ENCODE measurements at places on chromosomes 2 and 18.

- peak; percentile 26 for DNase-seq
These were observed 101.9 kb downstream of the FOXI3 start for GRCh38 chr2:88350331-88351248.

DNA sequence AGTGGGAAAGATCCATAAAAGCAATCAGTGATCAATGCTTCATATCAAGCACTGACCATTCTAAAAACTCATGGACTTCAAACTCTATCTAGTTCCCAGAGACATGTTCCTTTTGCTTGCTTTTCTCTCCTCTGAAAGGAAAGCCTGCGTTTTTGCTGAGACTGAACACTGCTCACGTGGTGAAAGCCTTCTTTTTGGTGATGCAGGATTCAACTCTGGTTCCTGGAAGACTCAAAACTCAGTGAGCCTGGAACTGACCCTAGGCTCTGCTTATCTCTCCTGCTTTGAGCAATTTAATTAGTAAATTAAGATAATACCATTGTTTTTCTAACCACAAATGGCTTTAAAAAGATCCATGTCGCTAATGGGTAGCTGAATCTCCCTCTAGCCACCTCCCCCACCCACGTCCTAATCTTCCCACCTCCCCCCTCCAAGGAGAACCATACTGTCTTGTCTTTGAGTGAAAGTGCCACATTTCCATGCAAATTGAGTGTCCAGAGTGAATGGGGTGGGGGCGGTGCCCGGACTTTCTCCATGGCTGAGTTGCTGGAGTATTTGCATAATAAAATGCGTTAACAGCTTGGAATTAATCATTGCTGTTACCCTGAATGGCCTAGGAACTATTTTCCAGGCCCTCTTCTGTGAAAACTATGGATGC is 130.5 kb downstream of the BCL11A start:
- DNase-seq, result no peak

- DNase-seq, result no peak
These were observed 5.3 kb downstream of the TEKT4 start for GRCh38 chr2:94876523-94876863.

DNA sequence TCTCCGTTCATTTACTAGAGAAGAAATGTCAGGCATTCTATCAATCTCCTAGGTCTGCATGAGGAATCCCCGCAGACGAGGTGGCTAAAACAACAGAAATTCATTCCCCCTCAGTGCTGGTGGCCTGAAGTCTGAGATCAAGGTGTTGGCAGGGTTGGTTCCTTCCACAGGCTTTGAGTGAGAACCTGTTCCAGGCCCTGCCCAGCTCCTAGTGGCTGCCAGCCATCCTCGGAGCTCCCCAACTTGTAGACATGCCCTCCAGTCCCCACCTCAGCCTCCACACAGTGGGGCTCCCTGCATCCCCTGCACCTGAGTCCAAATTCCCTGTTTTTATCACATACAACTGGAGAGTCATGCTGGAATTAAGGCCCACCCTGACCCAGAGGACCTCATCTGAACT is 145.3 kb upstream of the ALKAL2 start:
- no peak for DNase-seq

DNA sequence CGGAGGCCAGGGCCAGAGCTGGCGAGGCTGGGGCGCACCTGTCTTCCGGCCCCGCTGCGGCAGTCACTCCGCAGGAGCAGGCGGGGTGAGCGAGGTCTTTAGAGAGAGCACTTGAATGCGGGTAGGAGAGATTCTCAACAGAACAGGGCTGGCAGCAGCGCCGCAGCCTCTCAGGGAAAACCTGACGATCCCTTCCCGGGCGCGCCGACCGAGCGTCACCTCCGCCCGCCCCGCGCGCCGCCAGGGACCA is 526 bp downstream of the PRKRA start:
- DNase-seq, result no peak

DNA sequence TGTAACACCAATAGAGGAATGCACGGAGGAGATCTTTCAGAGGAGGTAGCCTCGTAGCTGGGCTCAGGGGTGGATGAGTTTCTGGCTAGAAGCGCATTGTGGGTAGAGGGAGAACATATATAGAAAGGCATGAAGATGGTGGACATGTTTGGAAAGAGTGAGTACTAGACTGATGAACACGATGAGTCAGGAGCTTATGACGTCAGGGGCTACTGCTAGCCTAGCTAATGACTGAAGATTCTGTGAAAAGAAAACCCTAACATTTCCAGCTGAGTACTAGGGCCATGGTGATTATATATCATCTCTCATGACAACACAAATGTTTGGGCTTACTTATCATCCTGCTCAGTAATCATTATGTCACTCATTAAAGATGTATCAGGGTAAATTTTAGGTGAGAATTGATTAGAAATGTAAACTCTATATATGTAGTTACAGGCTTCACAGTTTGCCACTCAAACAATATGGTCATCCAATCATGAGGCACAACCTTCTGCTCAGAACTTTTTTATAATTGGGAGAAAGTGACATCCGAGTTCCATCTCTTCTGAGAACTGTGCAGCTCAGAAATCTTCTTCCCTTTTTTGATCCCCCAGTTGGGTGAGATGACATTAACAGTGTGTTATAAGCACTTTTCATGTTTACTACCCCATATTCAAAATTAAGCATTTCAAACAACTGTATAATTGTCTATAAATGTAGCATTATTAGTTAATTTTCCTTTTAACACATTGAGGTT is 22.2 kb upstream of the IL1RN start:
- DNase-seq, result peak; percentile 91

DNA sequence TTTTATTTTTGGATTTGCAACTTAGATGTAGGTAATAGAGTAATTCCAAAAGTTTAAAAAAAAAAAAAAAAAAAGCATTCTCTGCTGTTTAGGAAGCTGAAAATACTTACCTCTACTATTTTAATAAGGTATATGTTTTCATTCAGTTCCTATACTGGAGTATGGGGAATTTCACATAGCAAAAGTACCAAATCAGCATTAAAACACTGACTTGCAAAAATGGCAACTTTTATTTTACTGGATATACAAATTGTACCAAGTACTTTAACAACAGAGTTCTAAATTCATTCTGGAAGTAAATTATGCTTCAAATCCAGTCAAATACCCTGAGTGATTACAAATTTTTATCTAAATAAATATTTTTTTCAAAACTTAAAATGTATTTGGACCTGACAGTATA is 76.7 kb downstream of the TCF4 start:
- DNase-seq, result no peak

DNA sequence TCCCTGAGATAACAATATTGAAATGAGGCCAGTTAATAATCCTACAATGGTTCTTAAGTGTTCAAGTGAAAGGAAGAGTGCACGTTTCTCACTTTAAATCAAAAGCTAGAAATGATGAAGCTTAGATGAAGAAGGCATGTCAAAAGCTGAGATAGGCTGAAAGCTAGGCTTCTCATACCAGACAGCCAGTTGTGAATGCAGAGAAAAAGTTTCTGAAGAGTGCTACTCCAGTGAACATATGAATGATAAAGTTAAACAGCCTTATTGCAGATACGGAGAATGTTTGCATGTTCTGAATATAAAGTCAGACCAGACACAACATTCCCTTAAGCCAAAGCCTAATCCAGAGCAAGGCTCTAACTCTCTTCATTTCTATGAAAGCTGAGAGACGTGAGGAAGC is 51.4 kb downstream of the EML4 start:
- DNase-seq, result no peak

GRCh38 chr2:32715981-32716380 is 88.1 kb downstream of the TTC27 start:
- no peak for DNase-seq

DNA sequence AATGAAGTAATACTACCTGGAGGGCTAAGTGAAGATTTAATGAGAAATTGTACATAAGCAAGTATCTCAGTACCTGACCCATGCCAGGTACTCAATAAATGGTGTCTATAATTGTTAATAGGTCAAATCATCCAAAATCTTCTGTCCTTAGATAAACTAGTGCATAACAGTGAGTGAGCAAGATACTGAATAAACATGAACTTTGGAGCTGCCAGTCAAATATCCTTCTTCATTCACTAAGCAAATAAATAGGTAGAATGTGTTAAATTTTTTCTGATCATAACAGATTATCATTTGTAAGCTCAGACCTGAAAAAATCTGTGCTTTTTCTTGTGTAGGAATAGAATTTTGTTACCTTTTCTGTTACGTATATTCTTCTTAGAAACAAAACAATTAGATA is 39.6 kb downstream of the RAB3GAP1 start:
- no peak for DNase-seq

DNA sequence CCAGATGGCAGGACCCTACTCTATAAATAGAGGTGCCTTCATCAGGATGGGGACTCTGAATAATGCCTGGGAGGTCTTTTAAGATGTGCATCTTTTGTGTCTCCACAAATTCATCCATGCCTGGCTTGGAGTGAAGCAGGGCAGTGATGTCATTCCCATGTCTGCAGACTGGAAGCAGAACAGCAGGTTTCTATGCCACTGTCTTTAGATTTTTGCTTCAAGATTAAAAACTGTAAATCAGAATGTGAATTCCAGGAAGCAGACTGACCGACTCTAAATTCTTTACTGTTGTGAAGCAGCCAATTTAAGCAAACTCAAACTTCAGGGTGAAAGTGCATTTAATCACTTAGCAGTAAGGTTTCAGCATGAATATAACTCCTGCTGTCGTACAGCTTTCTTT is 159.3 kb downstream of the SCG2 start:
- DNase-seq, result no peak

Measured in fibroblast of mammary gland (primary cell).